Stimulated activated CD4-positive, alpha-beta T cell treated with anti-CD3 and anti-CD28 coated beads, Interleukin-1b, Interleukin-23, amount 100 ng/mL, for 1 hour (primary cell): ENCODE measurements at places on chromosomes 6 and 20.

DNA sequence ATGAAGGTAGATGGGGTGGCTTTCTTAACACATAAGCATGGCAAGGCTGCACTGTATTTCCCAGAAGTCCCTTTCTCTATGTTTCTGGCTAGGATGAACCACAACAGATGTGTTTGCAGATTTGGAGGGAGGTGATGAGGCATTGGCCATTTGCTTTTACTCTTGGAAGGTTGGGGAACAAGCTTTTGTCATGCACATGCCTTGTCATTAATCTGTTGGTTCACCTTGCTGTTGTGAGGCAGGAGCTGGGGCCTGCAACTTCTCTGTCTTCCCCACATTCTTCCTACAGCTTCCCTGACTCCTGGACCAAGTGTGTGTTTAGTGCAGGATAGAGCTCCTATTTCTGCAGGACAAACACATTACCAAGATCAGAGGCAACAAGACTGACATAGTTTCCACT is 326.2 kb upstream of the SPTLC3 start:
- no peak for DNase-seq

DNA sequence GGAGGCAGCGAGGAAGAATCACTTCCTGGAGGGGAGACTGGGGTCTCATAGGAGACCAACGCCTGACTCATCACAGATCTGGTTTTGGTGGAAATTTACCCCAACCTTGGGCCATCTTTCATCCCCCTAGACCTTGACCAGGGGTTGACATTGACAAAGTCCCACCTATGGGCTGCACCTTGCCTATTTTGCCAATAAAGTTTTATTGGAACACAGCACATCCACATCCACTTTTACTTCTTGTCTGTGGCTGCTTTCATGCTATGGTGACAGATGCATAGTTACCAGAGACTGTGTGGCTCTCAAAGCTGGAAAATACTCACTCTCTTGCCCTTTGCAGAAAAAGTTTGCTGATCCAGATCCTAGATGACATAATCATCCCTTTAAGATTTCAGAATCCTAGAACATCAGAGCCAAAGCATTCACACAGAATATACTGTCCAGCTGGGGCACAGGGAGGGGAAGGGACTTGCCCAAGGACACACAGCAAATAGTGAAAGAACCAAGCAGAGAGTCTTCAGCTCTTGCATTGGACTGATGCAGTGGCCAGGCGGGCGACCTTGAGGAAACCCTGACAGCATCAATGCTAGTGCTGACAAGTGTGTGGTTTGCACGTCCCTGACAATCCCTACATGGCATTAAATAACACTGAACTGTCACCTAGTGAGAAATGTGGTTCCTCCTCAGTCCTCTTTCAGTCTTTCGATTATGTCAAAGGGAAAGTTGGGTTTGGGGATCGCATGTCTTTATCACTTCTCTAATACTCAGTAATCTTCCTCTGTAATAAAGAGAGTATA is 41.2 kb downstream of the CD40 start:
- DNase-seq, result no peak

- DNase-seq, result no peak
Measured at GRCh38 chr6:92887871-92888270, 531.5 kb downstream of the EPHA7 start.

- no peak for DNase-seq
Measured at GRCh38 chr6:155103816-155104366, 108.8 kb downstream of the TIAM2 start.

DNA sequence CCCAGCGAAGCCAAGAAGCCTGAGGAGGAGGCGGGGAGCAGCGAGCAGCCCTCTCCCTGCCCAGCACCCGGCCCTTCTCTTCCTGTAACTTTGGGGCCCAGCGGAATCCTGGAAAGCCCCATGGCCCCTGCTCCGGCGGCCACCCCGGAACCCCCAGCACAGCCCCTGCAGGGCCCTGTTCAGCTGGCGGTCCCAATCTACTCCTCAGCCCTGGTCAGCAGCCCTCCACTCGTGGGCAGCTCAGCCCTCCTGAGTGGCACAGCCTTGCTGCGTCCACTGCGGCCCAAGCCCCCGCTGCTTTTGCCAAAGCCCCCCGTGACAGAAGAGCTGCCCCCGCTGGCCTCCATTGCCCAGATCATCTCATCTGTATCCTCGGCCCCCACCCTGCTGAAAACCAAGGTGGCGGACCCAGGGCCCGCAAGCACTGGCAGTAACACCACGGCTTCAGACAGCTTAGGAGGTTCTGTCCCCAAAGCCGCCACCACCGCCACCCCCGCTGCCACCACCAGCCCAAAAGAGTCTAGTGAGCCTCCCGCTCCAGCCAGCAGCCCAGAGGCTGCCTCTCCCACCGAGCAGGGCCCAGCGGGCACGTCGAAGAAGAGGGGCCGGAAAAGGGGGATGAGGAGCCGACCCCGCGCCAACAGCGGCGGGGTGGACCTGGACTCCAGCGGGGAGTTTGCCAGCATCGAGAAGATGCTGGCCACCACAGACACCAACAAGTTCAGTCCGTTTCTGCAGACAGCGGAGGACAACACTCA is 81.9 kb downstream of the SSR1 start:
- DNase-seq, result no peak

- no peak for DNase-seq
Measured at GRCh38 chr20:52279706-52280105, 88.1 kb upstream of the ZFP64 start.

DNA sequence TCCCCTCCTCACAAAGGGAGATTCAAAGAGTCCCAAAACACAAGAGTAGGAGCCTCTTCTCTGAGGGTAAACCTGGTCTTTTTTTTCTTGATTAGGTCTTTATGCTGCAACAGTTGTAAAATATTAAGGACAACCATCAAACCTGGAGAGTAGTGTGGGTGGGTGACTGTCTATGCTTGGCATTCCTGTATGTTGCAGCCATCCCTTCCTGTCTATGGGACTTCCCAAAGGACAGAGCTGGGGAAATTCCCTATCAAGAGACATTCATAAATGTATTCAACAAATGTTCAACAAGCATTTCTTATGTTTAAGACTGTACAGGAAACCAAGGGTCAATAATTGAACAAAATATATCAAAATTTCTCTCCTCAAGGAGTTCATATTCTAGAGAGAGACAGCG is 5.5 kb downstream of the BTN2A2 start:
- no peak for DNase-seq

GRCh38 chr6:43798688-43799444 is 28.9 kb downstream of the VEGFA start:
- no peak for DNase-seq

DNA sequence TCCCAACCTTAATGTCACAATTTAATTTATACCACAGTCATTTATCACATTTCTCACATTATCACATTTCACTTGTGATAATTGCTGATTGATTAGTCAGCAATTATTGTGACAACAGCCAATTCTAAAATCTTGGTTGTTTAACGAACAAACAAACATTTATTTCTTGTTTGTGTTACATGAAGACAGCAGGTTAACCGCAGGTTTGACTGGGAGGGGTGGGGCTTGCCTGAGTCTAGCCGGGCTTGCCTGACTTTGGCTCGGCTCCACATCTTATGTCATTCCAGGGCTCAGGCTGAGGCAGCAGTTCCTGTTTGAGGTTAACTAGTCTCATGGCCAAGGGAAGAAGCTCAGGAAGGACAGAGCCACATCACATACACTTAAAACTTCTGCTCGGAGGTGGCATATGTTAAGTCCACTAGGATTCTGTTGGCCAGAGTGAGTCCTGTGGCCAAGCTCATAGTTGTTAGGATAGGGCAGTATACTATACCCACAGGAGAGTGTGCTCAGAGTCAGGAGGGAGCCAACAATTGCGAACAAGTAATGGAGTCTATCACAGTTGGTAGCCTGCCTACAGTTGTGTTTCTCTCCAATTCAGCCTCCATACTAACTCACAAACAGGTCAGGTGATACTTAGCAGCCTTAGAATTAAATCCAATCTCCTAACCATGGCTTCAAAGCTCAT is 90.0 kb upstream of the IFNGR1 start:
- DNase-seq, result no peak

GRCh38 chr6:113719064-113719463 is 138.1 kb upstream of the MARCKS start:
- DNase-seq, result no peak

GRCh38 chr6:147166992-147167391 is 37.2 kb upstream of the STXBP5 start:
- no peak for DNase-seq

DNA sequence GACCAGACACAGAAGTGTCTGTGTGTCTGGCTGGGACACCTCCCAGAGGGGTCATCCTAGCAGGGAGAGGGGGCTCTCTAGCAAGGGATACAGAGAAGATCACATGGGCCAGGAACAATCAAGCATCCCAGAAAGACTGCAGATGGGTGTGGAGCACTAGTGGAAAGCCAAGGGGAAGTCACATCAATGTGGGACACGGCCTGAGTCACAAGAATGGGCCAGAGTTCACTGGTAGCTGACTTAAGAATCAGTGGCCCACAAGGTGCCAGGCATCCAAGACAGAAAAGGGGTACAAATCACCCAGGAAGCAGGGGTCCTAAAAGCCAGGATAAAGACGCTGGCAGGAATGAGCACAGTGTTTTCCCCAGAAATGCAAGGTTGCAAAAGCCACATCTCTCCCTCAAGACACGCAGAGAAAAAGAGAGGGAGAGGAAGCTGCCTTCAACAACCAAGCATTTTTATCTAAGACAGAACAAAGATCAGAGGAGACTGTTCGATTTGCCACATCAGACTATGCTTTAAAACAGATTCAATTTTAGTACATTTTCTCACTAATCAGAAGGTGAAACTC is 113.6 kb upstream of the DST start:
- DNase-seq, result no peak

GRCh38 chr20:39605361-39605760 is 643.2 kb downstream of the DHX35 start:
- DNase-seq, result no peak

DNA sequence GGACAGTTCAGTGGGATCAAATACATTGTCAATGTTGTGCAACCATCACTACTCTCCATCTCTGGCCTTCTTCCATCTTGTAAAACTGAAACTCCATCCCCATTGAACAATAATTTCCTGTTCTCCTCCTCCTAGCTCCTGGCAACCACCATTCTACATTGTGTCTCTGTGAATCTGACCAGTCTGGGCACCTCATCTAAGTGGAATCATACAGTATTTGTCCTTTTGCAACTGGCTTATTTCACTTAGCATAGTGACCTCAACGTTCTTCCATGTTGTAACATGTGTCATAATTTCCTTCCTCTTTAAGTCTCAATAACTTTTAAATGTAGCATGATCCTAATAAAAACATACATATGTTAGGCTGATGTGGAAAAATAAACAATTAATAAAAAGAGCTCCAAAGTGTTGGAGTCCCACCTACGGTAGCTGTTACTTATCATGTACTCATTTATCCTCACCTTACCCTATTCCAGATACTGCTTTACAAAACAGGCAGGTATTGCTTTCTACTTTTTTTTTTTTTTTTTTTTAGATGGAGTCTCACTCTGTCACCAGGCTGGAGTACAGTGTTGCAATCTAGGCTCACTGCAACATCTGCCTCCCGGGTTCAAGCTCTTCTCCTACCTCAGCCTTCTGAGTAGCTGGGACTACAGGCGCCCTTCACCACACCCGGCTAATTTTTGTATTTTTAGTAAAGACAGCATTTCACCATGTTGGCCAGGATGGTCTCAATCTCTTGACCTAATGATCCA is 91.9 kb downstream of the TNFAIP3 start:
- no peak for DNase-seq

- DNase-seq, result no peak
Measured at GRCh38 chr6:16698162-16698533, 63.1 kb downstream of the ATXN1 start.

GRCh38 chr20:38831995-38832620 is 26.6 kb downstream of the PPP1R16B start:
- no peak for DNase-seq
